Activated CD4-positive, alpha-beta T cell treated with anti-CD3 and anti-CD28 coated beads, Interleukin-2, Interleukin-6, amounts not matched to agents 100 ng/mL and 50 ng/mL, durations not matched to agents 16 hours and 8 hours (primary cell): ENCODE measurements at places on chromosomes 7 and 10.

DNA sequence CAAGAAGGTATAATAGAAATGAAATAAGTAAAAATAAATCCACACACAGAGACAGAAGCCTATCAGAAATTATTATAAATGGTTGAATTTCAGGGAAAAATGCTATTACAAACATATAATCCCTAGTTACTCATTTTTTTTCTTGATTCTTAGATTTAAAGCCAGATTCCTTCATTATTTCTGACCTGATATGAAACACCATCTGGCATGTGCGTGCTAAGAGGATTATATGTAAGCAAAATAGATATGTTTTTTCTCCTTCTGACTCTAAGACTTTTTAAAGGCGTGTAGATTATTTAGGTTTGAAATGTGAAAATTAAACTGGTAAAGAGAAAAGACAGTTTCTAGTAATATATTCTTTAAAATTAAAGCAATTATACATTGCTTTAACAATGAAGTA, 236.7 kb upstream of the ETV1 start:
- DNase-seq: no peak

- DNase-seq: no peak
These were observed 32.8 kb downstream of the MRPS33 start for GRCh38 chr7:140981951-140982350.

GRCh38 chr7:103871473-103871872, 118.0 kb downstream of the RELN start:
- DNase-seq: no peak

- DNase-seq: peak; percentile 81
These were observed 110.9 kb downstream of the SGMS1 start for GRCh38 chr10:50512743-50513416.

DNA sequence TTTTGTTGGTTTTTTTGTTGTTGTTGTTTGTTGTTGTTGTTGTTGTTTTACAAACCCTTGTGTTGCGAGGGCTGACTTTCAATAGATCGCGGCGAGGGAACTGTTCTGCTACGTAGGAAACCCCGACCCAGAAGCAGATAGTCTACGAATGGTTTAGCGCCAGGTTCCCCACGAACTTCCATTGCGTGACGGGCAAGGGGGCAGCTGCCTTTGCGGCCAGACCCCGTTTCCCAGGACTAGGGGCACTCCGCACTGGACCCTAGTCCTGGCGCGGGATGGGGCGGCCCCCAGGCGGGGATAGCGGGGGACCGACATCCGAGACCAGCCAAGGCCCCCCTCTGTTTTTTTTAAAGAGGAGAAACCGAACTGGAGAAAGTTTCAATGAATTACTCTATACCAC, 119.6 kb downstream of the LRRTM3 start:
- DNase-seq: no peak

GRCh38 chr10:6363511-6363910, 160.8 kb downstream of the PFKFB3 start:
- DNase-seq: no peak

- peak; percentile 25 for DNase-seq
These were observed 11.4 kb downstream of the GIMAP6 start for GRCh38 chr7:150620617-150621371.

GRCh38 chr7:105014693-105015389, 836 bp downstream of the KMT2E start:
- peak; percentile 83 for DNase-seq

- no peak for DNase-seq
These were observed 66.3 kb downstream of the GLI3 start for GRCh38 chr7:42170724-42171123.

GRCh38 chr7:6640246-6640721, 3.2 kb downstream of the ZNF316 start:
- no peak for DNase-seq

DNA sequence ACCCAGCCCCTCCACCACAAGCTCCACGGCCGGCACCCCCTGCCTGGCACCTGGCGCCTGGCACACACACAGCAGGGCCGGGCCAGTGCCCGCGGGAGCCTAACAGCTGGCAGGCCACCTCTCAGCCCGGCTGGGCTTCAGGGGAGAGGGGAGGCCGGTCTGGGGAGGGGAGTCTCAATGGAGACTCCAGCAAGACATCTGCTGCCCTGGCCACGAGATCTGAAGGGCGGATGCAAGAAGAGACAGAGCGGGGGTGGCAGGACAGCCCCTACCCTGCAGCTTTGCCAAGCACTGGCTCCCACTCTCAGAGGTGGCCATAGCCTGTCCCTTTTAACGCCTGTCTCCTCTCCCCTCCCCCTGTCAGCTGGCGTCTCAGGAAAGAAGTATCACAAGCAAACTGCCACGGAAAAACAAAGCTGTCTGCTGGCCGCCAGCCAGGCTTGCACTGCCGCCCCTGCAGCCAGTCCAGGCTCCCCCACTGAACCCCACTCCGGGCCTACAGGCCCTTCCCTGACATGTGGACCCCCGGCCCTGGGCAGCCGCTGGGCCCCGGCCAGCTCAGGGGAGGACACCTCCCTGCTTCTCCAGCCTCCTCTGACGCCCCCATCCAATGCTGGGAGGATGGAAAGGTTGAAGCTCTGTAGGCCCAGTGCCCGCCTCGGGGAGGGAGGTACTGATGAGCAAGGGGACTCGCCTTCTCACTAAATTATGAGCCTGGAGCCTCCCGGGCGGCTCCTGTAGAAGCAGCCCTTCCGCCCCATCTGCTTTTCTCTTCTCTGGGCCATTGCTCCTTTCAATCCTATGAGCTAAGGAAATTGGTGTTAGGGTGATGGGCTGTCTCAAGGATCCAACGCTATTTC, 178.4 kb downstream of the ARHGAP12 start:
- no peak for DNase-seq

DNA sequence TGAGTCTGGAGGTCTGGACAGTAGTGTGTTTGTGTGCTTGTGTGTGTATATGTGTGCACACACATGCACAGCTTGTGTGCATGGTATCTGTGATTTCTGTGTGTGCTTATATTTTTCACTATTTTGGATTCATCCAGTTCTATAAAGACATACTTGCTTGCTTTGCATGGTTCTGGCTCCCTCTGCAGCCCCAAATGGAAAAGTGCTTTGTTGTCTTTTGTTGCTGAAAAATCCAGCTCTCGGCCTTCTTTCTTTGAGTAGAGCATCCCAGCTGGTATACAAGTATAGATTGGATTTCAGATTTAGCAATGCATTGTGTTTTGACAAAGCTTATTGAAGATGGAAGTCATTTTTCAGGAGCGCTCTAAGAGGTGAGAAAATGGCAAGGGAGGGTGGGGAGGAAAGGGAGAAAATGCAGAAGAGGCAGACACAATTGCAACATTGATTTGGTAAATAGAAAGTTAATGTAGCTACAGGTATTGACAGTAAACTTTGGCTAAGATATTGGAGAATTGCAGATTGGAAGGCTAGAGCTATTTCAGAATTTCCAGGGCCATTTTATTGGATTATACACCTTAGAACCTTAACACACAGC, 333.9 kb downstream of the AUTS2 start:
- DNase-seq: no peak

GRCh38 chr7:73718905-73719805, at the start of gene STX1A:
TSS of gene STX1A (minus strand) at chr7:73719669. CDS start at chr7:73719631, 38 bp downstream.
- peak; percentile 80 for DNase-seq

GRCh38 chr7:103686064-103686463, 240.1 kb upstream of the SLC26A5 start:
- DNase-seq: no peak

DNA sequence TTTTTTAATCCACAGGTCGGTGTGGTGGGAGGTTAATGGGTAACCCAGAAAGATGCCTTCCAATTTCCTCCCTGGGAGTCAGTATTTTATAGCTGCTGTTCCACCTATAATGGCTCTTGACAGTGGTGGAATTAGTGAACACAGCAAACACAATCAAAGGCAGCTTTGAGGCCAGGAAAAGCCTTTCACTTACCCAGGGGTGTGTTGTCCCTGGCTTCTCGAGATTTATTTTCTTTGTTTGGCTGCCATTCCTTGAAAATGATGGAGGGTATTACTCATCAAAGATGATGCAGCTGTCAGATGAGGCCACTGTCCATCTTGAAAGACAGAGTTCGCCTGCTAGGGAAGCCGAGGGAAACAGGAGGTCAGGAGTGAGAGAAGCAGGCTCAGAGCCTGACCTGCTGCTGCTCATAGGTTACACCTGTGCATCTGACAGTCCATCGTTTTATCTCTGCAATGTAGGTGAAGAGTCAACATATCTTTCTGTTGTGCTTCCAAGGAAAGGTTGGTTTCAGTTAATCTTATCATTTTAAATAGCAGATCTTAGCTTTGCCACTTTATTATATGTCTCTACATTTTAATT, 221.6 kb downstream of the XPNPEP1 start:
- DNase-seq: no peak

GRCh38 chr7:35565927-35566326, 129.0 kb downstream of the HERPUD2 start:
- no peak for DNase-seq
